ENCODE measurements at places on chromosomes 3 and 15.
A peak's percentile ranks its signal among the peaks of the same experiment; 100 is the strongest.

DNA sequence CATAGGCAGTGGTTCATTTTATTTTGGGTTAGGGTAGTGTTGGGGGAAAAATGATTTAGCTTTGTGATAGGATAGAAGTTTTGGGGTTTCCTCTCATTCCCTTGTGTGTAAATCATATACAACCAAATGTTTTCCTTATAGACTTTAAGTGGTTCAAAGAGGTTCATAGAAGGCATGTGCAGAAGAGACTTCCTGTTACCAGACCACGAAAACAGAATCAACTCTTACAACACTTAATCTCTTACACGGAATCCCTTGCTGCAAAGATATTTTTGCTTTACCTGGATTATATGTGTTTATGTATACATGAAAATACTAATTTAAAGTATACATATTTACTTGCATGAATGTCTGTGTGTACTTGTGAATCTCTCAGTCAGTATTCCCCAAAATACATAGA, 2.9 kb downstream of the TMOD2 start:
- no peak for DNase-seq

DNA sequence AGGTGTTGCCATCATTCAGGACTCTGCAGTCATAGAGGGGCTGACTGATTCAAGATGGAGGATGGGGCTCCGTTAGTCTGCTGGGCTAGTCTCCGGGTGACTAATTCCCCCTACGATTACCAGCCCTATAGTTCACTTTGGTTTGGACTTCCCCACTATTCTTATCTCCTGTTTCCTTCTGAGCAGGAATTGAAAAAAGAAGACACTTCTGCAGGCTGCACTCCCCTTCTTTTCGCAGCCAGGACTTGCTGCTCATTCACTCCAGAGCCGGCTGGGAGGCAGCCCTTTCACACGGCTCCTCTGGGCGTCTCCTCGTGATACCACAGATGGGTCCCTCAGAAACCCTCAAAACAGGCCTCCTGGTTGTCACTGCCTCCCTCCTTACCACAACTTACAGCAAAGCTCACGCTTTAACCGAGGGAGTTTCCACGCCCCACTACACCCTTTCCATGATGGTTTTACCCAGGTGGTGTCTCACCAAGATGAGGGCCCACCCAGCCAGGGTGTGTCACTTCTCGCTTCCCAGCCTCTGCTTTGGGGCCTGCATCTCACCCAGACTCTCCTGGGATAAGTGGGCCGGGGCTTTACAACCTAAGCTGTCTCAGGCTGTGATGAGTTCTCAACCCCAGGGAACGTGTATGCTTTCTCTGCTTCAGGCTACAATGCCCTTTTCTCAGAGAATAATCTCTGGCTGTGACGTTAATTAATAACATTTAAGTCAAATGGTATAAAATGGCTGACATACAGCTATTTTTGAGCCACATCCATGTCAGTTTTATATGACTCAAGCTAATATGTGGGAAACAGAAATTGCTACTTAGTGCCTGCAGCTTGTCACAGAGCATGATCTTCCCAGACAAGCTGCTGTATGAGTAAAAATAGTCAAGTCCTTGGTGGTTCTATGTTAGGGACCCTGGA, 11.9 kb downstream of the CX3CR1 start:
- peak; percentile 84 for DNase-seq

GRCh38 chr3:81549388-81549787, 212.1 kb downstream of the GBE1 start:
- DNase-seq = no peak

GRCh38 chr3:74366331-74366730, 248.1 kb downstream of the CNTN3 start:
- no peak for DNase-seq

GRCh38 chr3:142057331-142057725, 92.0 kb downstream of the TFDP2 start:
- DNase-seq = no peak

DNA sequence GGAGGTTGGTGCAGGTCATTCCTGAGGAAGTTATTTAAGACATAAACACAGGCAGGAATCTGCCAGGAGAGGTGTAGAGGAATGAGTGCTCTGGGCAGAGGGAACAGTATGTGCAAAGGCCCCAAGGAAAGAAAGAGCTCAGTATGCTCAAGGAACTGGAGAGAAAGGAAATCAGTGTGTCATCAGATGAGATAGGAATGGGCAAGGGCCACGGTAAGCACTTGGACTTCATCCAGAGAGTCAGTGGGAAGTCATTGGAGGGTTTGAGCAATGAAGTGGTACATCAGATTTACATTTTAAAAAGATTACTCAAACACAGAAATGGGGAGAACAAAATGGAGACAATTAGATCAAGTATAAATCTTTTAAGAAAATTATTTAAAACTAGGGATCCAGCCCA, 272.2 kb downstream of the ADAMTSL3 start:
- DNase-seq = no peak

DNA sequence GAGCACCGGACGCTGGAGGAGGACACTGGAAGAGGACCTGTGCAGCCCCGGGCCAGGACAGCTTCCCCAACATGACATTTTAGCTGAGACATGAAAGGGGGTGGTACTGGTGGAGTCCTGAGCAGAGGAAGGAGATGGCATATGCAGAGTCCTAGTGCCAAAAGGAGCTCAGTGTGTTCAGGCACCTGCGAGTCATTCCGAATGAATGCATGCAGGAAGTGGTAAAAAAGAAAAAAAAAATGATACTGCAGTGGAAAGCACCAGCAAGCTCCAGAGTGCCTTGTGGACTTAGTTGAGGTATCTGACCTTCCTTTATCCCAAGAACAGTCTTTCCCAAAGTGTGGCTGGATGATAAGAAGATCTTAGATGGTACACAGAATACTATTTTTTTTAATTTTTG, 6.6 kb upstream of the ZNF148 start:
- DNase-seq = peak; percentile 8

GRCh38 chr3:71525391-71525790, 58.1 kb downstream of the FOXP1 start:
- DNase-seq = no peak

- DNase-seq = no peak
Measured at GRCh38 chr3:128072454-128073184, 20.4 kb downstream of the SEC61A1 start.

GRCh38 chr3:83842511-83842910, 1116.3 kb upstream of the CADM2 start:
- no peak for DNase-seq

- DNase-seq = no peak
Measured at GRCh38 chr3:54042259-54042823, 80.0 kb upstream of the CACNA2D3 start.

GRCh38 chr3:14516738-14517345, 23.3 kb downstream of the GRIP2 start:
- no peak for DNase-seq
